Urinary bladder (tissue), 4 donors: ENCODE measurements at places on chromosomes 5 and 9. TPM values are rescaled to one million over a fixed set of nuclear protein-coding genes. Genes with fewer than 3 reads are reported as not detected.

Gene AQP3
- 27.1 TPM for total RNA-seq

Gene GHR
- 34.6 TPM for total RNA-seq

GRCh38 chr5:140013536-140013935 is 29.6 kb downstream of the NRG2 start:
- DNase-seq = no peak

DNA sequence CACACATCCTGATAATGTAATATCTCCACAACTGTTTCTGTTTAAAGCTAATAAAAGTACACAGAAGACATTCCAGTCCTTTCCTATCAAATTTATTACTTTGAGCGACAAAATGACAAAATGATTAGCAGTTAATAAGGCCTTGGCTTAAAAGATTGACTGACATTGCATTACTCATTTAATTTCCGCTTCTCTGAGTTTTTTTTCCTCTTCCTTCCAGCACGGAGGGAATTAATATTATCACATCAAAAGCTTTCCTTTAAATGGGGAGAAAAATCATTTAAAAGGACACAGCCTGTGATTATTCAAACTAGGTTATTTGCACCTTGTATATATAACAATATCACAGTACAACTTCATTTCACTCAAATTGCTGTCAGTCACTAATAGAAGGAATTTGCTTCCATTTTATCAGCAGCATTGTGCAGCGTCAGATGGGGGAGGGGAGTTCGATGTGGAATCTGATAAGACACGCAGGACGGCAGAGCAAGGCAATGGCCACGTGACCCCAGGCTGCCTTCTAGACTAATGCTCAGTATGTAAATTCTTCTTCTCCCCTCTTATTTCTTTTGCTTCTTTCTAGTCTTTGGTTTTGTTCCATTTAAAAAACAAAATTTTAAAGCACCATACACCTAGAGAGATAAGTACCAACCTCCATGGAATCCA is 400.5 kb downstream of the IRX1 start:
- DNase-seq = no peak

- DNase-seq = no peak
These were observed 18.1 kb downstream of the ZBTB5 start for GRCh38 chr9:37447111-37447510.

DNA sequence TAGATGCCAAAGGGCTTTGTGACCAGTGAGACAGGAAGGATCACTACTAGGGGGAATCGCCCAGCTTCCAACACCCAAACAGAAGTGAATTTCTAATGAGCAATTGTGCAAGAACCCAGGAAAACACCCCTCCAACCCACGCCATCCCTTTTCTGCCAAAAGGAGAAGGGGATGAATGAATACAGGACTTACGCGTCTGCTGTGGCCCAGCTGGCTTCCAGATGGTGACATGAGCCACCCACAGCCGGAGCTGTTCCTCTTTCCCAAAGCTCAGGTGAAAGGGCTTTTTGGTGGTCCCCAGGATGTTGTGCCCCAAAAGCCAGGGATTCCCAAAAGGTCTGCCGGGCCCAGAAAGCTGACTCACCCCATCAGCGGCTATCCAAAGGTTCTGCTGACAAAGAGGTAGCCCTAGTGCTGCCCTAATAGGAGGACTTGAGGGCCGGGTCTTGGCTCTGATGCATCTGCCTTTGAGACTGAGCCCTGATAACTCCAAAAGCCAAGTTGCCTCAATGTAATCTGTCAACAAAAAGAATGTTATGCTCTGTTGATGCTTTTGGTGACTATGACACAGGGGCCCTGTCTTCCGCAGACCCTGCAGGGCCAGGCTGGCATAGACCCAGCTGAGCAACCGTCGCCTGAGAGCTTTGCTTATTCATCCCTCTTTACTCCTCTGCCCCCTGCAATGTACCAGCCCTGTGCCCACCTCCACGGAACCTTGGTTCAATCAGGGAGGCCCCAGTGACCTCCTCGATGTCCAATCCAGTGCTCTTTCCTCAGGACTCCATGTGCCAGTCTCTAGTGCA is 14.5 kb downstream of the GSN start:
- no peak for DNase-seq

DNA sequence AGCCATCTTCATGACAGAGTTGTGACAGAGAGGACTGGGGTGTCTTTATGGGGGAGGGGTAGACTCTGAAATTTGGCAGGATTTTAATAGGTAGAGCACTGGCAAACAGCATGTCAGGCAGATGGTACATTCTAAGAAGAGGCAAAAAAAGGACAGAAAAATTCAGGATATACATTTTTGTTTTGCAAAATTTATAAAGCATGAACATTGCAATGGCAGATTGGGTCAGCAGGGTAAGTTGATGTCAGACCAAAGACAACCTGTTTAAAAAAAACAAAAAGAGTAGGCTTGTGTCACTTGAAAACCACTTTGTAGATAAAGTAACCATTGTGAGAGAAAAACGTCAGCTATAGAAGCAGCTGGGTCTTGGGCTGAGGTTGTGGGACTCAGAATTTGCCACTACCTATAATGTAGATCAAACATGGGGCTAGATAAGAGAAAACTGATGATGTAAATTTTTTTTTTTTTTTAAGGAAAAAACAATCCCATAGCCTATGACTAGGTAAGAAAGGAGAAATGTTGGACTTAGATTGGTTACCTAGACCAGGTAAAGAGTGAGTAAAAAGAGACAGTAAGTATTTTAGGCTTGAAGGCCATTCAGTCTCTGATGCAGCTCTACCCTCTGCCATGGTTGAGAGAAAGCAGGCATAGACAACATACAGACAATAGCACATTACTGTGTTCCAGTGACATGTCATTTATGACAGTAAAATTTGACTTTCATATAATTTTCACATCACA is 8.3 kb downstream of the CAMK4 start:
- DNase-seq = no peak

GRCh38 chr5:170740551-170741205 is 42.8 kb upstream of the GABRP start:
- DNase-seq = no peak
